ENCODE measurements at places on chromosomes 12 and 14.
A peak's percentile ranks its signal among the peaks of the same experiment; 100 is the strongest.

GRCh38 chr14:56195223-56195622 is 77.0 kb downstream of the PELI2 start:
- no peak for DNase-seq

DNA sequence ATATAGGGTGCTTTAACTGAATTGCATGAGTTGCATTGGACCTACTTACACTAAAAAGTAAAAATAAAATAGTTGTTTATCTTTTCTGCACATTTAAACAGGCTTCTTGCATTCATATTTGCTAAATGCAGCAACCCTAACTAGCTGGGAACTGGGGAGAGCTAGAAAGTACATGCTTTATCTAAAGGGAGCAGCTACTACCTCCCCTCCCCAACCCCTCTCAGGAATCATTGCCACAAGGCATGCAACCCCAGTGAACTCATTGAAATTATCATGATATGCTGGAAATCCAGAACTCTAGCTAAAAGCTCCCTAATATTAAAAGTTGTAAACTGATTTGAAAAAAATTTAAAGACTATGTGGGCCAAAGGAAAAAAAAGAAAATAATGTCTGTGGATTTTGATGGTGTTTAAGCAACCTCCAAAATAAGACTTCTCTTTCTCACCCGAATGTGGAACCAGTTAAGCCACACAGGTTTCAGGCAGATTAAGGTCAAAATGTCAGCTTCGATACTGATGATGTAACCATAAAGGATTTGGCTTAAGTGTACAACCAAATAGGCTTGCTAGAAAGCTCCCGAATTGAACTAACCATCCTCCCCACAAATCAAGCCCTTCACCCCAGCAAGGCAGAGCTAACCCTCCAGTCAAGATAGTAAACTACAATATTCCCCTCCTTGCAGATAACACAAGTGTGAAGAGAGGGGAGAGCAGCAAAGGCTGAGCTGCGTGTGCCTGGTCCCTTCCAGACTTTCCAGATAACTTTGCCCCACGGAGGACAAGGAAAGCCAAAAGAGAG is 13.8 kb upstream of the POC1B start:
- DNase-seq = no peak

GRCh38 chr12:42932936-42933335 is 343.4 kb upstream of the PRICKLE1 start:
- DNase-seq = no peak

- DNase-seq = no peak
Observed at GRCh38 chr14:105039458-105040205, 18.7 kb upstream of the CDCA4 start.

- no peak for DNase-seq
Observed at GRCh38 chr14:70213721-70214282, 25.1 kb upstream of the SLC8A3 start.

- DNase-seq = no peak
Observed at GRCh38 chr14:28220391-28220790, 546.2 kb upstream of the FOXG1 start.

- DNase-seq = peak; percentile 33
Observed at GRCh38 chr12:7959701-7960121, 23.7 kb upstream of the SLC2A3 start.

DNA sequence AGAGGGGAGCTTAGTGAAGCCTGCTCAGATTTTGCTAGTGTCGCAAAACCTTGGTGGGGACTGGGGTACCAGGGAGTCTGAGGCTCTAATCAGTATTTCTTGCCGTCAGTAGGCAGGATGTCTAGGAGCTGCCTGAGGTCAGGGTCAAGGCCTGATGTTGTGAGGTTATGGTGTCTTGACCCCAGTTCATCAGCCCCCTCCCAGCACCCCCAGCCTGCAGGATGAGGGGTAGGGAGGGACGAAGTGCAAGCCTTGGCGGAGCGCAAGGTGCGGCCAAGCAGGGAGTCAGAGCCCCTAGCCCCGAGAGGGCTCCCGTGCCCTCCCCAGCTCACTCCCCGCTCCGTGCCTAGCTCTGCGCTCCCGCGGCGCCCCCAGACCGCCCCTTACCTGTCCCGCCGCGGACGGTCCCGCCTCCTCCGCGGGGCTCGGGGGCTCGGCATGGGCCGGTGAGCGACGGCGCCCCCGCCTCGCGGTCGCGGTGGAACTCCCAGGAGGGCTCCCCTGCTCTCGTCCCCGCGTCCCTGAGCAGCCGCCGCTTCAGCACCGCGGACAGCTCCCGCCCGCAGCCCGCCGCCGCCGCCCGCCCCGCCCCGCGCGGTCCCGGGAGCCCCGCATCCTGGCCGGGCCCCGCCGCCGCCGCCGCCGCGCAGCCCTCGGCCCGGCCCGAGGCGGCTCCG is 347 bp downstream of the SYNDIG1L start:
- DNase-seq = peak; percentile 19

GRCh38 chr12:367972-368371 is 21.1 kb downstream of the KDM5A start:
- DNase-seq = no peak

- no peak for DNase-seq
Observed at GRCh38 chr12:76921891-76922664, 43.3 kb upstream of the CSRP2 start.

DNA sequence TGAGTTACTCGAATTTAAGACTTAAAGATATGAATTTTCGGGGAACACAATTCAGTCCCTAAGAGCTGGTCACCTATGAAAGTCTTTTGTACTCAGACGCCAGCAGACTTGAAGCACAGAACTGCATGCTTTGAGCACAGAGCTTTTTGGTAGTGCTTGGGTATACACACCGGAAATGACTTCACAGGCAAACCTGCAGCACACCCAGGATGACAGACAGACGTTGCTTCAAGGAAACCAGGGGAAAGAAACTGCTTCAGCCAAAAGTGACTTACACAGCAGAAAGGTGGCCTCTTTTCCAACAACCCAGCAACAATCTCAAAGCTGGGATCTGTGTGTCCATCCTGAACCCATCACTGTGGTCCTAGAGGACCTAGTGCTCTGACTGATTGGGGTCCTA is 975.1 kb downstream of the AACS start:
- no peak for DNase-seq

DNA sequence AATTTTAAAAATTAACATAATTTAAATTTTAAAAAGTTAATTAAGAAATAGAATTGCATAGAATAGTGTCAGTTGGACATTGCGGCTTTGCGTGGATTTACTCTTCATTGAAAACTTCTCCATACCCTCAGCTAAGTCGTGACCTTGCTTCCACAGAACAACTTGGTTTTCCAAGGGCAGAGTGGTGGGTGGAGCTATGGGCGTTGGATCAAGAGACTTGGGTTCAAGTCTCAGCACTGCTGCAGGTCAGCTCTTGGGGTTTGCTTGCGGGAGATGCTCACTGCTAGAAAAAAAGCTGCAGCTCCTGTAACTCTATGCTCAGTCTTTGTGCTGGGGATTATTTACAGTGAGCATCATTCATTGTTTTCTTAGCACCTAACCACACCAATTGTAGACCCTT is 133.7 kb downstream of the PRIMA1 start:
- DNase-seq = no peak

DNA sequence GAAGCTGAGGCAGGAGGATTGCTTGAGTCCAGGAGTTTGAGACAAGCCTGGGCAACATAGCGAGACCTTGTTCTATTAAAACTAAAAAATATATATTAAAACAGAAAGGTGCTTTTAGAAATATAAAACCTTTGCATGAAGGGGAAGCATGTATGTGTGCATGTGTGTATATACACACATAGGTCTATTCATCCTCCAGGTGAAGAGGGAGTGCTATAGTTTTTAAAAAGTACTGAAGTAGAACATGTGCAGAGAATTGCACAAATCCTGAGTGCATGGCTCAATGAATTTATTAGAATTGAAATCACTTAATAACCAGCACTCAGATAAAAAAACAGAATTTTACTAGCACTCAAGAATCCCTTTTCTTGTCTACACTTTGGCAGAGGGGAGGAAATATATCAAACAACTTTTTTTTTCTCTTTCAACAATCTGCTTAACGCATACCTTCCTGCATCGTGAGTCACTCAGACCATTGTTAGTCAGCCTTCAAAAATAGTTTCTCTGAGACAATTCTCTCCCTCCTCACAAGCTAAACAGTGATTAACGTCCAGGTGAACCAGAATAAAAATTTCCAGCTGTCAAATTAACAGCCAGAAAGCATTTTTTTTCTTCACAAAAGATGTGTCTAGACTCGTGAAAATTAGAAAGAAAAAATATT is 17.7 kb upstream of the NEDD1 start:
- no peak for DNase-seq

DNA sequence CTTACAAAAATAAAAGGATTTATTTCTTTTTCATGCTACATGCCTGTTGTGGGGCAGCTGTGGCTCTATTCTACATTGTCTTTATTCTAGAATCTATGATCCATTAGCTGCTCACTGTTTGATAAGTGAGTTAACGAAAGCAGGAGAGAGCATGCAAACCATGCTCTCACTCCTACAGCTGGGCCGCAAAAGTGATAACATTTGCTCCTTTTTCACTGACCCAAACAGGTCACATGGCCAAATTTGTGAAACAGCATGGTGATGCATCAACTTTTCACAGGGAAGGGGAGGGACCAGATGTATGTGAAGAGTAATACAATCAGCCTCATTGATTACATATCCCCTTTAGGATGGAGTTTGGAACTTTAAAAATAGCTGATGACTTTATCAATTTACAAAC is 456.9 kb upstream of the SYT1 start:
- no peak for DNase-seq

GRCh38 chr14:69657950-69658355 is 46.6 kb downstream of the SUSD6 start:
- DNase-seq = no peak

DNA sequence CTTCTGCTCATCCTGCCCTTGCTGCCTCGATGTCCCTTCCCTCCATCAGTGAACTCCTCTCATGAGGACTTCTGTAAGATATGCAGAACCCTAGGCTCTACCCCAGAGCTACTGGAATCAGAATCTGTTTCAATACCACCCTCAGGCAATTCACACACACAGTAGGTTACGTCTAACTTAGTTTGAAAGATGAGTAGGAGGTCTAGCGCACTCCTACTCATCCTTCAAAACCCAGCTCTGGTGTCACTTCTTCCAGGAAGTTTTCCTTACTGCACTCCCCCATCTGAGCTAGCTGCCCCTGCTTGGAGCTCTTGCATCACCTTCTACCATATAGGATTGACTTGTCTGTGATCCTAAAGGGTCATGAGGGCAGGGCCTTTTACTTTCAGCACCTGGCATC is 56.4 kb upstream of the DICER1 start:
- no peak for DNase-seq

GRCh38 chr12:120847814-120848213 is 56.3 kb downstream of the SPPL3 start:
- no peak for DNase-seq

- no peak for DNase-seq
Observed at GRCh38 chr12:116736962-116737773, 701 bp downstream of the SPRING1 start.

- no peak for DNase-seq
Observed at GRCh38 chr12:13436182-13436581, 239.7 kb downstream of the EMP1 start.

DNA sequence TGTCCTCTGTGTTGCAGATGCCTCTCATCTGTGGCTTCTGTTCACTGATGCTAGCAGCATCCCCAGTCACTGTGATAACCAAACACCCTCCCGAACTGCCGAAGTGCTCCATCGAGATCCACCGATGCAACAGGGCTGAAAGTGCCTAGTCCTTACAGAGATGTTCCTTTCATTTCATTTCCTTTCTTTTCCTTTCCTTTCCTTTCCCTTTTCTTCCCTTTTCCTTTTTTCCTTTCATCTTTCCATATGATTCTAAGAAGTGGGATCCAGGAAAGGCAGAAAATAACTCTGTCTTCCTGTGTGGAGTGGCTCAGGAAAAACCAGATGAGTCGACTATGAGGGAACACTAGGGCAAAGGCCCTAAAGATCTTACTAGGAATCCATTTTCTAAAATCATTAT is 26.7 kb downstream of the FGF6 start:
- no peak for DNase-seq

- DNase-seq = no peak
Observed at GRCh38 chr12:65876898-65877721, 52.8 kb downstream of the HMGA2 start.

DNA sequence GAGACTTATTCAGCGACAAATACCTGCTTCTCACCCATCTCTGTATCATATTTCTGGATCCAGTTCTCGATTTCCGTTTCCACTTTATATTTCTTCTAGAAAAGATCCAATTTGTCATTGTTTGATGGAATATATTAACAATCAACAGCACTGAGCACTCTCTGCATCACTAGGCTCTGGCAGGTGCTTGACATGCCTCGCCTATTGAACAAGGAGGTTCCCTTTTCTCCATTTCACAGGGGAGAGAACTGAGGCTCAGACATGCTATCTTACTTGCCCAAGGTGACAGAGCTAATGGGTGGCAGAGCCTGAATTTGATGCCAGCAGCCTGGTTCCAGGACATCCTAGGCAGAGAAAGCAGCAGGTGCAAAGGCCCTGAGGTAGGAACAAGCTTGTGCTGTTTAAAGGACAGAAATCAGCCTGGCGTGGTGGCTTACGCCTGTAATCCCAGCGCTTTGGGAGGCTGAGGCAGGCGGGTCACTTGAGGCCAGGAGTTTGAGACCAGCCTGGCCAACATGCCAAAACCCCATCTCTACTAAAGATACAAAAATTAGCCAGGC is 12.1 kb downstream of the RITA1 start:
- no peak for DNase-seq

- DNase-seq = no peak
Observed at GRCh38 chr14:94880876-94881275, 111.0 kb upstream of the GSC start.
